Mucosa of descending colon (tissue), 3 donors: ENCODE measurements at places on chromosomes 6 and 20.

DNA sequence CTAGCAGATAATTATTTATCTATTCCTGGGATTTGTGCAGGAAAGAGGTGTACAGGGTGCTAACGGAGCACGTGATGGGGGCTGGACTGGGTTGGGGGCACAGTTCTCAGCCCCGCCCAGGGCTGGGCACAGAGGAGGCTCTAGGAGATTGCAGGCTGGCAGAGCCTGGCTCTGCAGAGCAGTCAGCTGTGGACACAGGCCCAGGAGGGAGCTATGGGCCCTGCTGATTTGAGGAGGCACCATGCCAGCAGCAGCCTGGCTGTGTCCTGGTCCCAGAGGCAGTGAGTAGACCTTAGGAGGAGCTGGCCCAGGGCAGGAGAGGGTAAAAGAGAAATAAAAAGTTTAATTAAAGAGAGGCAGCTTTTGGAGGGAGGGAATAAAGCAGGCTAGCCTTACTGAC, 19.3 kb downstream of the MAFB start:
- no peak for DNase-seq

DNA sequence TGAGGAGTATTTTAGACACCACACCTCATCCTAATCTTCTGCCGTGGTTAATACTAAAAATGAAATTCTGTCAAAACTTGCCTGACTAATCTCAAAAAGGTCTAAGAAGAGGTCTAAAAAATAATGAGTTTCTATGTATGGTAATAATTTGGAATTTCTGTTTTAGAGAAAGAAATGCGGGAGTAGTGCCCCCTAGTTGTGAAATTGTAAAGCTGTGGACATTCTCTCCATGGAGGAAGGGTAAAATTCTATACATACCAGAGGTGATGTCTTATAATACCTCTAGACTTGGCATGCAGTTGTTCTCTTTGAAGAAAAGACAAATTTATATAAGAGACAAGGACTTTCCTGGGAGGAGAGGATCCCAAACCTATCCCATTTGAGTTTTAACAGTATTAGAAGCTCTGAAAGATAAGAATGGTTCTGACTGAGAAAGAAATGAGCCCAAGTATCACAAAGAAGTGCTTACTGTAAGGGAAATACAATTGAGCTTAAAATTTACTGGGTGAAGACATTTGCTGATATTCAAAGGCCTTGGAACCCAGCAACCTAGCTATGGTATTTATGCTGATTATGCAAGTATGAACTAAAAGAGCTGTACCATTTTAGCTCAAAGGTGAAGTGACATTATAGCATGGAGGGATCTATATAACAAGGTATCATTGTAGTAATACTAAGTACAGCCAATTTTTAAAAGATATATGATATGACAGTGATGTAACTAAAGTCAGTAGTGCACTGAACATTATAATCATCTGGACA, 5.1 kb upstream of the EPHA7 start:
- DNase-seq: no peak

GRCh38 chr6:115133790-115134189, 791.0 kb upstream of the HS3ST5 start:
- DNase-seq: no peak

DNA sequence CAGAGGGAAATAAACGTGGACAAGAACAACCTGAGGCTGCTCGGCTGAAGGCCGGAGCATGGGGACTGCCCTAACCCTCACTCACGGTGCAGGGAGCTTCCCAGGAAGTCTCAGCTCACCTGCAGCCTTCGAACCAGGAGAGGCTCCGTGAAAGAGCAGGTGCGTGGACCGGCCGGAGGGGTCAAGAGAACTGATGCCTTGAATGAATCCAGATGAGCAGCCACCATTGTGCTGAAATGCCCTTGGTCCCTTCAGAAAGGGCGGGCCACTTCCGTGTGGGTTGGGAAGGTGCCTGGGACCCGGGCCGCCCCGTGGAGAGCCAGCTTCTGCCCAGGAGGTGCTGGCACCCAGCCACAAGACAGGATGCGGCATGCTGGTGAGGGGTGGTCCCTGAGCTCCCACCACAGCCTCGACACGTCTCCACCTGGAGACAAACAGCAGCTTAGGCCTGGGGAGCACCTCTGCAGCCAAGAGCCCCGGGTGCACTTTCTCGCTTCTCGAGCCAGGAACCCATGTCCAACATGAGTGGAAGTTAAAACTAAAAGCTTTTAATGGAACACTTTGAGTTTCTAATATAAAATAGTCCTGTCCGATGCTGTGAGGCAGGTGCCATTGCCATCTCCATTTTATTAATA, 83.5 kb downstream of the TTLL2 start:
- DNase-seq: no peak

GRCh38 chr6:40946738-40947301, 92.2 kb downstream of the UNC5CL start:
- no peak for DNase-seq

DNA sequence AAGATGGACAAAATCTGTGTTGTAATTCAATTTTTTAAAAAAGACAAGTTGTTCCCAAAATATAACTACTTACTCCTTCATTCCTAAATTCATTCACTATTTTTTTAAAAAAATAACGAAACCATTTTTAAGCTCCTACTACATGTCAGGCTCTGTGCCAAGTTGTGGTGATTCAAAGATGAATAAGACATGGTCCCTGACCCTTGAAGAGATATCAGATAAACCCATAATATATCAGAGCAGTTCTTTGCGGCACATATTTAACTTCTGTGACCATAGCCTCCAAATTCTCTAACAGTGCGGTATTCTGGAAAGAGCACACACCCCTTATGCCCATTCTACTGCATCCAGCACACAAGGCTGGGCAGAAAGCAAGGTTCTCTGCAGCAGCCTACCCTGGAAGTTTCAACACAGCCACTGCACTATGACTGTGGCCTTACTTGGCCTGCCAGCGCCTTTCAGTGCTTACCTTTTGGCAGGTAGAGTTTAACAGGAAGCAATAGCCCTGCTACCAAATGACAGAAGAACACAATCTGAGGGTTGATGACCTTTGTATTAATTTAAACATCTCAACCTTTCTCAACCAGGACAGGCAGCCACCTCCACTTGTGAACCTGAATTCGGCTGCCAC, 406.5 kb downstream of the BTBD9 start:
- DNase-seq: no peak

DNA sequence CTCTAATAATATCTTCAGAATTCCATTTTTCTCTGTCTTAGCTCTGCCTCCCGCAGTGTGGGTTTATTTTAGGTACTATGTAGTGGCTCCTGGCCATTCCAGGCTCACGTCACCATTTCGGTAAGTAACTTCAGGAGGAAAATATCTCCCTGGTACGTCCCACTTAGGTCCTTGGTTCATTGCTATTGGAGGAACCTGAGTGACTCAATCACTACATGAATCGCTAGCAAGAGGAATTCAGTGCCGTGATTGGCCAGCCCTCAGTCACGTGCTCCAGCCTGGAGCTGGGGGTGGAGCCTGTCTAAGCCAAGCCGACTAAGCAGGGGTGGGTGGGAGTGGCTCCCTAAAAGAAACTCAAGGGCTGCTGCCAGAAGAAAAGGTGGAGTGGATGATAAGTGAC, 67.3 kb upstream of the E2F3 start:
- DNase-seq: no peak

- no peak for DNase-seq
These were observed 38.5 kb downstream of the PKIB start for GRCh38 chr6:122648726-122649125.

- no peak for DNase-seq
These were observed 144.5 kb upstream of the ID4 start for GRCh38 chr6:19692506-19693298.

- no peak for DNase-seq
These were observed 1.1 kb upstream of the RNF182 start for GRCh38 chr6:13923527-13924145.

DNA sequence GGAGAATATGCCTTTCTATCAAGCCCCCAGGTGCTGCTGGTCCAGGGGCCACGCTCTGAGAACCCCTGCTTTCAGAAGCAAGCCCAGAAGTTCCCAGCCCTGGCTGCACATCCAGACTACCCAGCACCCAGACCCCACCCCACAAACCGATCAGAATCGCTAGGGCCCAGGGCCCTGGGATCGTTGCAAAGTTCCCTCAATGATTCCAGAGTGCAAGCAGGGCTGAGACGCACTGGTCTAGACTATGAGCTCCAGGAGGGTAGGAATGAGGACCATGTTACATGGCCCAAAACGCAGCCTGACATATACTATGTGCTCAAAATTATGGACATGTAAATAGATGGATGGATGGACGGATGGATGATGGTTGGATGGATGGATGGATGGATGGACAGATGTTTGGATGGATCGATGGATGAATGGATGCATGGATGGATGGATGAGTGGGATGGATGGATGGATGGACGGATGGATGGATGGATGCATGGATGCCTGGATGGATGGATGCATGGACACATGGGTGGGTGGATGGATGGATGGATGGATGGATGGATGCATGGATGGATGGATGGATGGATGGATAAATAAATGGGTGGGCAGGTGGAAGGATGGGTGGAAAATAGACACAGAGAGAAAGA, 194.1 kb downstream of the PREX1 start:
- DNase-seq: peak; percentile 5
